Stromal cell of bone marrow (primary cell): ENCODE measurements at places on chromosomes 6 and 20.

GRCh38 chr20:17971300-17972013 lies 2.6 kb downstream of the MGME1 start:
- no peak for DNase-seq

DNA sequence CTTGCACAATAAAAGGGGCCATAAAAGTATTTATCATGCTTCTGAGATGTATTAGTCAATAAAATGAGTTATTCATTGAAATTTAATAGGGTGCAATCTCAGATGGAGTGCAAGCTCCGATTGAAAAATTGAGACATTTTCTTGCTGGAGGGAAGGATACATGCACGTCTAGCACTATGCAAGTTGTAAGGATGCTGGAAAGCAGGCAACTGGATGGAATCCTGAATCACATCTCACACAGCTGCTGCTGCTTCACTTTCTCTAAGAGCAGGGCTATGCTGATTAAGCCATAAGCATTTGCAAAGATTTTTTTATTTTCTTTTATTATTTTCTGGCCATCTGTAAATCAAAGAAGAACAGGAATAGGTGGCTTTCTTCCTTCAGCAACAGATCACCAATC lies 308.8 kb upstream of the EPHA7 start:
- DNase-seq = no peak

DNA sequence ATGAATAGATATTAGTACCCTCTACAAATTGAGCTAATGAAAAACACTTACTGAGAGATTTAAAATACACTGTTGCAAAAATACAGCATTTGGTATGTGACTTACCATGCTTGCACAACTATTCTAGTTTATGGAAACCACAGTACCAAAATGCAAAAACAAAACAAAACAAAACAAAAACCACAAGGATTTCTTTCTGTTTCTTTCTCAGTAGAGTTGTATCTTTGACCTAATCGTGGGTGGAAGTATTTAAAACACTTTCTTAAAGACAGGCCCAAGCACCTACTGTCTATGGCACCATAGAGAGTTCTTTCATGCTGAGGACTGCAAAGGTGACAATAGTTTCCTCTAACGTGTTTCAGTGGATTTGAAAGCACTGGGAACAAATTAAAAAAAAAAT lies 95.3 kb upstream of the C6orf118 start:
- DNase-seq = no peak

DNA sequence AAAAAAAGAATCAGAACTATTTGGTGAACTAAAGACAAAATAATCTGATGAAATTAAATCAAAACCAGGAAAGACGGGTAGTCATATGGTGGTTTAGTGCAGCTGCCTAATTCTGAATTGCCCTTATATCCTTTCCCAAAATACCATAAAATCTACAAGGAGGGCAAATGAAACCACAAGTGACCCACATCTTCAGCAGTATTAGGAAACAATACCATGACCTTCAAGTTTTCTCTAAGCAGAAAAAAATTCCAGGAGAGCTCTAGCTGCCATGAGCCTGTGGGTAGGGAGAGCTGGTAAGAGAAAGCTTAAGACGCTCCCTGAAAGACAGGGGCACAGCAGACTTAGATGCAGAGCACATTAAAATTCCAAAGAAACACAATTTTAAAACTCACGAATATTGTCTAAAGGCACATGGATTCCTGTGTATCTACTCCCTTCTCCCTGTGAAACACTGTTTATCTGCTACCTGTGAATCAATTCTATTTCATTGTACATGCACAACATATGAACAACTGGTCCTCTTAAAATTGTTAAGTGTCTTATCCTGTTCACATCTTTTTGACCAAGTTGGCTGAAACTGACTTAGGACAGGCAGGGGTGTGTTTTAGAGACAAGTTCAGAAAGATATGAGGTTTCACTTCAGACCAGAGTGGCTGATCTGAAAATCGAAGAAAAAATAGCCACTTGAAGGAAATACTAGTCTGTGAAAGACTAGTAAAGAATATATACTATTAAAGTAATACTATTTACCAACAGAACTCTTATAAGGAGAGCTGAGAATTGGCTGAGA lies 153.6 kb upstream of the SHLD1 start:
- no peak for DNase-seq

DNA sequence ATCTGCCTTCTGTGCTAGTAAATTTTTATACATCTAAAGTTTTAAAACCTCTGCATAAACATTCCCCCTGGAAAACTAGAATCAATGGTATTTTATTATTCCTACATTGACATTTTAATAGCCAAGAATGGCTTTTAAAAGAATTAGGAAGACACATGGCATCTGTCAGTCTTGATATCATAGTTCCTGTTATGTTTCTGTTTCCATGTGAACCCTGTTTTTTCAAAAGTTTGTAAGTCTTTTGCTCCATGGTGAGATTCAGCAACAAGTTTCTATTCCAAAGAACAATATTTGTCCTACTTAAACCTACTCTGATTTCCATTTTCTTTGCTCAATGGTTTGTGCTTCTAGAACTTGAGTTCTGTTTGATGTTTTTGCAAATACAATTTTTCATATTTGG lies 95.2 kb downstream of the PLEKHG1 start:
- no peak for DNase-seq

- no peak for DNase-seq
Observed at GRCh38 chr20:42432496-42433334, 757.0 kb downstream of the PTPRT start.

- DNase-seq = no peak
Observed at GRCh38 chr20:34871966-34872621, 562 bp downstream of the GGT7 start.

DNA sequence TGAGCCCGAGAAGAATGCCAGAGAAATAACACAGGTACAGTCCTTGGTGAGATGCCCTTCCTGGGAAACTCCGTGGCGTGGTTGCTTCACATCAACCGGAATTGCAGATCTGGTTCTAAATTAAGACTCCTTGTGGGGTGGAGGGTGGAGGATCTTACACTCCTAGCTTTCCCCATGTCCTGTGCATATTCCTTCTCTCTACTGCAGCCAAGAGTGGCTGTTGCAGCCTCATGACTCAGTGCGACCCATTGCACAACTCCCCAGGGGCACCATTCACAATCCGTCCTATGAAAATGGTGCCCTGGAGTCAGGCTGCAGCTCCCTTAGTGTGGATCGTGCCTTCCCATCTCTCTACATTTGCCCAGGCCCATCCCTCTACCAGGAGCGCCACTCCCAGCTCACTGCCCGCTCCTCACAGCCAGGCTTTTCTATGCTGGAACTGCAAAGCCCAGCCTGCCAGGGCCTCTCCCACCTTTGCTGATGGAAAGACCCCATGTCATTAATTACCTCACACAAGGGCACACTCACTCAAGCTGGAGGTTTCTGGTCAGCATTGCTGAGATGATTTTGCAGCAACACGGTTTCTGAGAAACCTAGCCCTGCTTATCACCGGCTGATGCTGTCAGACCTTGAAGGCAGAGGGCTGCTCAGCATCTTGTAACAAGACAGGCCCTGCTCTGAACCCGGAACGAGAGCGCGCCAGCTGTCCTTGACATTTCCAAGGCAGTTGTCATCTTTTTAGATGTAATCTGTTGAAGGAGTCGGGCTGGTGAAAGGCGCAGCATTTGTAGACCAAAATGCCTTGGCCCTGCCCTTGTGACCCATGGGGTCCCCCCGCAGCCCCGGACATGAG lies 39.7 kb downstream of the SIRPA start:
- DNase-seq = peak; percentile 89

DNA sequence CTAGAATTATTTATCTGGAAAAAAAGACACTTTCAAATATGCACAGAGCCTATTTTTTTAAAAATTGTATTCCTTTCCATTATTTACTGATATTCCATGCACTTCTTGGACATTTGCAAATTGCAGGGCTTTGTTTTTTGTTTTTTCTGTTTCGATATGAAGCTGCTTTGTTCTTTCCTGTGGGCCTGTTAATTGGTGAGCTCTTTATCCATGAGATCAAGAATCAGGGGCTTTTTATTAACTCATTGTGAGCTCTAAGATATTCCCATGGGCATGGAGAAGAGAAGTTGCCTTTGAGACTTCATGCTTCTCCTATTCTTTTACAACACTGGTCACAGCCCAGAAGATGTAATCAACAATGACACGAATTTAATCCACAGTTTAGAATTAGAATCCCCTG lies 145.1 kb downstream of the SAMD5 start:
- DNase-seq = no peak

DNA sequence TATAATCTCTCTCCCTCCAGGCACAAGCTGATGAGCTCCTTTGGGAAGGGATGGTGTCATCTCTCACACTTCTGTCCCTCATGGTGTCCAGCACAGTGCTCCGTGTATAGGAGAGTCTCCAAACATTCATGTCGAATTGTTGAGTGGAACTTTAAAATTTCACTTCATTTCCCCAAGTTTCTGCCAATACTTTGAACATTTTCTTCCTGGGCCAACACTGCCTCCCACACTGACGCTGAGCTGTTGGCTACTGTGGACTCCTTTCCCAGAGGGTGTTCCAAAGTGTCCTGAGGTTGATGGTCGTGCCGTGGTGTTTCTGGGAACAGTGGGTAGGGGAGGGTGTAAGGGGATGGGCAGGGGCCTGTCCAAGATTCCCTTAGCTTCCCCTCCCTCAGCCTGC lies 122.7 kb downstream of the TIAM2 start:
- DNase-seq = no peak

DNA sequence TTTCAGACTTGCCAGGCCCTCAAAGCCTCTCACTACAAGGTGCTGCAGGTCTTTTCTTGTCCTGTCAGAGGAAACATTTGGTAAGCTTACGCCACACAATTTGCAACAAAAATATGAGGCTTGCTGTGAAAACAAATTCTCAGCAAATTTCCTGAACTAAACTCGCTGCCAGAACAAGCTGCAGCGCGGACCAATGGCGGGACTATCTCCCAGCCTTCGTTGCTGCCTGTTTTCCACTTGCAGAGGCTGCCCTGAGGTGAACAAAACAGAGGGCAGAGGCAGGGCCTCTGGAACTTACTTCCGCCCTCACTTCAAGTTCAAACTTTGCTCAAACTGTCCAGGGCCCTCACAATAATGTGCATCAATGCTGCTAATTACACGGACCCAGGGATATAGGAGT lies 12.4 kb downstream of the UQCC2 start:
- no peak for DNase-seq

GRCh38 chr6:30206152-30206551 lies 7.1 kb downstream of the TRIM26 start:
- peak; percentile 39 for DNase-seq

- DNase-seq = no peak
Observed at GRCh38 chr6:112557961-112558360, 210.8 kb downstream of the RFPL4B start.

DNA sequence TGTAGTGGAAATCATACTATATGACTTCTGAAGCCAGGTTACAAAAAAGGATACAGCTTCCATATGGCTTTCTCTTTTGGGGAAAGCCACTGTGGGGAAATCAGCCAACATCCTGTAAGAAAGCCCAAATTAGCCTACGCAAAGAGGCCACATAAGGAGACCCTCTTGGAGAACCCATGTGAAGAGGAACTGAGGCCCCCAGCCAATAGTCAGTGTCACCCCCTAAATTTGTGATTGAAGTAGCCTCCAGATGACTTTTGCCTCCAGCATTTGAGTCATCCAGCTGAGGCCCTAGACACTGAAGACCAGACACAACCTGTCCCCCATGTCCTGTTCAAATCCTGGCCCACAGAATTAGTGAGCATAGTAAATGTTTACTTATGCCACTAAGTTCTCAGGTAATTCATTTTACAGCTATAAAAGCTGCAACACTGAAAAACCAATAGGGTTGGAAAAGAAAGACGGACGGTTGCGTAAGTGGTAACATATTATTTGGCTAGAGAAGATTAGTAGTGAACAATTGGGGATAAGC lies 60.4 kb downstream of the HMGCLL1 start:
- DNase-seq = no peak

DNA sequence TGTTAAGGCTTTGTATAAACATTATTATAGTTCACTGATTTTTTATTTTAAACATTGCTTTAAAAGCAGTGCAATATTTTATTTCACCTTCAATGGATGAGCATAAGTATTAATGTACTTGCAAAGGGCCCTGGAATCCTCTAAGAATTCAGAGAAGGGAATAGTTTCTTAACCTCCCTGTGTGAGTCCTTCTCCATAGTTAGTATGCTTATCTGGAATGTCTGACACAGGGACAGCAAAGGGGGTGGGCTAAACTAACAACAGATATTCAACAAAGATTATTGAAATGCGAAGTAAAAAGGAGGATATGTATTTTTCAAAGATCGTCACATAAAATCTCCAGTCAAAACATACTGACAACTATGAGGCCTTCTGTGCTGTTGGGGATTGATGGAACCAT lies 300.4 kb downstream of the CENPW start:
- DNase-seq = no peak

- no peak for DNase-seq
Observed at GRCh38 chr20:33113387-33113908, 34.0 kb downstream of the BPIFB4 start.

DNA sequence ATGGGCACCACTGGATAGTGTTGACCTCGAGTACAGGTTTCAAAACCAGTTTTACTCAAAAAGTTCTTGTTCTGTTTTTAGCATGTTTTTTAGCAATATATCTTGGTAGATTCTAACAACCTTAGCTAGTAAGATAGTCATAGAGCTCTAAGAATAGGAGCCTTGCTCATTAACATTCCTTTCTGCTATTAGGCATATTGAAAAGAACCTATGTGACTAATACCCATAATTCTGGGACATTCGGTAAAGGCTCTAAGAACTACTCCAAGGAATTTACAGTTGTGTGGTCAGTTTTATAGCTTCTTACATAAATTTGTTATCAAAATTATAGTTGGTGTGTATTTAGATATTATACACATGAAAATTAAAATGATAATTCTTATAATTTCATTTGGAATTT lies 11.6 kb downstream of the SLC9A8 start:
- DNase-seq = no peak

DNA sequence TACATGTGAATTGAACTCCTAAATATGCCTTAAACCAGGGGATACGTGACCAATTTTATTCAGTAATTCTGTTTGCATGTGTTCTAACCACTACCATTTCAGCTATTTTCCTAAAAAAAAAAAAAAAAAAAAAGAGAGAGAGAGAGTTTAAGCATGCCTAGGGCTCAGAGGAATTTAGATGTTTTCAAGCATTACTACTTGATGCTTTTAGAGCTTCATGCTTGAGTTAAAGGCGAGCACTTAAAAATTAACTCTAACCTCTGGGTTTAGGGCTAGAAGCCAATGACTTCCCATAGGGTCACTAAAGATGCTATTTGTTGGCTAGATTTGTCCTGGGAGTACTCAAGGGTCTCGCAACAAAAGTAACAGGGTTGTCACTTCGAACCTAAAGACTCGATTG lies 217.7 kb downstream of the ATXN1 start:
- DNase-seq = no peak

DNA sequence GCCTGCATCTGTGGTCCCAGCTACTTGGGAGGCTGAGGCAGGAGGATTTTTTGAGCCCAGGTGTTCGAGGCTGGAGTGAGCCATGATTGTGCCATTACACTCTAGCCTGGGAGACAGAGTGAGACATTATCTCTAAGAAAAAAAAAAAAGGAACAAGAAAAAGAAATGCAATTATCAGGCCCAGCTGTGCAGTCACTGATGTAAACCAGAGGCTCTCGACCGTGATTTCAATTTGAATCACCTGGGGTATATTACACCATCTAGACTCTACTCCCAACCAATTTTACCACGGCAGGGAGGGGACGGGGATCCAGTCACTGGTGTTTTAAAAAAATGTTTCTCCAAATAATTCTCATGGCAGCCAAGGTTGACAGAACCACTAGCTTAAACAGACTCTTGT lies 48.8 kb upstream of the NKX2-2 start:
- DNase-seq = no peak
